ENCODE measurements at places on chromosomes 3 and 15.

DNA sequence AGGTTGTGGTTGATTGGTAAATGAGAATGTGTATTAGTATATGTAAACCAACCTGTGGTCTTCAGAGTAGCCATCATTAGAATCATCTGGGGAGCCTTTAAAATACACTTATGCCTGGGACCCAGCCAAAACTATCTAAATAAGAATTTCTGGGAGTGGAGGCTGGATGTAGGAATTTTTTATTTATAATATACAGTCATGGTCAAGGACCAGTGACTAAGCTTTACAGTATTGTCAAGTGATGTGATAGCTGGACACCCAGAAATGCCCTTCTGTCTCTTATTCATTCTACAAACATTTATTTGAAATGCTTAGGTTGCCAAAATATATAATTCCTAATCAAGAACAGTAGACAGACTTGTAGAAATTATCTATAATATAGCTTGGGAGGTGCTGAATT is 132.2 kb downstream of the MBNL1 start:
- DNase-seq = peak; percentile 8

GRCh38 chr15:52834379-52834778 is 44.2 kb upstream of the ONECUT1 start:
- DNase-seq = no peak

DNA sequence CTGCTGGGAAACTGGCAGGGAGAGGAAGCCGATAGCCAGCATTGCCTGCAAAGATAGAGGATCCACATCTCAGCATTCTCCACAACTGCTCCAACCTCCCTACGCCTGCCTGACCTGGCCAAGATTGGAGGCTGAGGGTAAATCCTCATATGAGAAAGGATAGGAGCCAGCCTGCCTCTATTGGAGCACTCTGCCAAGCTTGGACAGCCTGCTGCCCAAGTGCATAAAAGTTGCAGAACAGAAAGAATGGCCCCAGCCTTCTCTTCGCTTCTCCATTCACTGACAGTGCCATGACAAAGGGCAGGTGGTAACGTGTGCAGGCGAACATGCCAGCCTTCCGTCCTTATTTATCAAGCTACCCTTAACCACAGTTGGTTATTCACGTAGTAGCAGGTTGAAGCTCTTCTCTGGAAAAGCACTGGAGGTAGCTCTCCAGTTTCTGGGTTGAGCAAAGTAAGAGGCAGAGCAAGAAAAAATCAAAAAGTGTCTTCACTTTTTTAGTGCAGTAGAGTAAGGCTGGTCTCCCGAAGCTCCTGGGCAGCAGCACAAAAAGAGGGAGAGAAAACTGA is 4.3 kb downstream of the BMF start:
- DNase-seq = no peak

GRCh38 chr3:123015596-123015995 is 12.0 kb downstream of the SEMA5B start:
- DNase-seq = no peak

DNA sequence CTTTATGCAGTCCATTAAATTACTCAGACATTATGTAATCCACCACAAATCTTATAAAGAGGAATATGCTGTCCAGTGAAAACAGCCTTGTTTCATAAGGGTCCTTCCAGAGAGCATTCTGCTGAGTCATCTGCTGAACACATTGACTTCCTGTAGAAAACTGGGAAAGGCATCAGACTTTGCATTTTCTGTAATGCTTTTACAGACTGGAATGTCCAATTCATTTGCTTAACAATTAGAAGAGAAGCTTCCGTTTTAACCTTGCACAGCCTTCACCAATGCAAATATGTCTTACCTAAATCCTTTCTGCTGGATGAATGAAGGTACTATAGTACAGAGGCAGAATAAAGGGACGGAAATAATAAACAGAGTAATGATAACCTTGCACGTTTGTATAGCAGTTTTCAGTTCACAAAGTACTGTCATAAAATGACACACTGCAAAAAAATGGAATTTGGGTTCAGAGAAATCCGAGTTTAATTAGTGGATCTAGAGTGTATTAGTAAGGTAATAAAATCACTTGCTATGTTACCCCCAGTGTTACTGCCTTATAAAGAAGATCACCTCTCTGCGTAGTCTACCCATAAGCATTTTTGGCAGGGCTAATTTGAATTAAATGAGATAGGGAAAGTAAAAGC is 301.5 kb downstream of the PYDC2 start:
- no peak for DNase-seq

DNA sequence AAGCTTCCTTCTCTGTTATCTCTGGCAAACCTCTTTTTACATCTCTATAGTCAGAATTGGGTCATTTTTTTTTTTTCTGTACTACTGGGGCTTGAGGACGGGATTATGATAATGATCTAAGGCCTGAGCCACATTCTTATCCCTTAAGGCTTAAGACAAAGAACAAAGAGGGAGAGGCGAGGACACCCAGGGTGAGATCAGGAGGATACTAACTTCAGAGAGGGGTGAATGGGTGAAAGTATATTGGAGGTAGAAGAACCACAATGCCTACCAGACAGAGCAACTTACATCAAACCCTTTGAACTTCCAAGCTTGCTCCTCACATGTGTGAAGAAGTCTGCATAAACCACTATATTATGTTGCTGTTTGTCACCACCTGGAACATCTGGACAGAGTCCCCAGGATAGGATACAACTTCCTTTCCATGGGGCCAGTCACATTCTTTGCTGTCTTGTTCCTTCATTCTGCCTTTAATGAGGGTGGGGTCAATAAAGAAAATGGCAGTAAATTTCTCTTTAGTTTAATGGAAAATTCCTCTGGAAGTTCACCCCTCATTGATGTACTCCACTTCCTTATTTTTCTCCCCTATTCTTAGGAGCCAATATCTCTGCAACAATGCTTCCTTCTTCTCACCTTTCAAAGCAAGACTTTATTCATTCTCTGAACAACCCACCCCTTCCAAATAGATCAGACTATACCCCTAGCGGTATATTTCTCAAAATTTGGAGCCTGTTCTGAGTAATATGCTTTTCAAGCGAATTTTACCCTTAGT is 9.1 kb upstream of the PDCD6IP start:
- no peak for DNase-seq
